NCI-H510A treated with DMSO at 0.1 percent for 48 hours (cell line): ENCODE measurements at places on chromosomes 12 and 14.

DNA sequence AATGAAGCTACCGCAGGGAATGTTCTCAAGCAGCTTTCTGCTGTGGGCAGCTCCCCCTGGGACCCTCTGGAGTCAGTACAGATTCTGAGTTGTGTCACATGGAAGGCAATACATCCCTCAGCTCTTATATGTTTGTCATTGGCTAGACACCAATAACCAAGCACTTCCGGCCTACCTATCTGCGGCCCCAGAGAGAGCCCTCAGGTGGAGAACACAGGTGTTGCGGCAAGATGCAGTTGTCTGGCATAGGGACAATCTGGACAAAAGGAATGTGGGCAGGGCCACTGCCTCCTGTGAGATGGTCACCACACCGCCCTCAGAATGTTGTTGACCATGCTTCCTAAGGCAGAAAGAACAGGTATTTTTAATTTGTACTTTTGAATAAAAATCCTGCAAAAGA, 118.7 kb downstream of the BRMS1L start:
- DNase-seq = peak; percentile 14

DNA sequence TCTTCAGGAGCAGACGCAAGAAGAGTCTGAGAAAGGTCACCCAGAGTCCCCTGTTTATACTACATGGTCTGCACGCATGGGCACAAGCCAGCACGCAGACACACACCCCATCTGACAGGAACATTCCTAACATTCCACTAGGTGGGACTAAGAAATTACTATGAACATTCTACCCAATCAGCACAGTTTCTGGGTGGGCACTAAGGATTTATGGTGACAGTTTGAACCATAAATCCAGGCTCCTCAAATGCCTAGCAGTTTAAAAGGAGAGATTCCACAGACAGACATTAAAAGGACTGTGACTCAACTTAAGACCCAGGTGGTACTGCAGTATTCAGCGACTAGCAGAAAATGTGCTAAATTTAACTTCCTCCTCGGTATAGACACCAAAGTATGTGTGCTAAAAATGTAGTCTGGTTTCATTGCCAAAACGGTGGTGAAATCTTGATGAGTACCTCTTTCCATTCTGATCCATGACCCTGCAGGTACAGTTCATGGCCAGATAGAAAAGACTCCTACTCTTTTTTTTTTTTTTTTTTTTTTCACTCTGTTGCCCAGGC, 16.2 kb downstream of the ABHD4 start:
- no peak for DNase-seq

DNA sequence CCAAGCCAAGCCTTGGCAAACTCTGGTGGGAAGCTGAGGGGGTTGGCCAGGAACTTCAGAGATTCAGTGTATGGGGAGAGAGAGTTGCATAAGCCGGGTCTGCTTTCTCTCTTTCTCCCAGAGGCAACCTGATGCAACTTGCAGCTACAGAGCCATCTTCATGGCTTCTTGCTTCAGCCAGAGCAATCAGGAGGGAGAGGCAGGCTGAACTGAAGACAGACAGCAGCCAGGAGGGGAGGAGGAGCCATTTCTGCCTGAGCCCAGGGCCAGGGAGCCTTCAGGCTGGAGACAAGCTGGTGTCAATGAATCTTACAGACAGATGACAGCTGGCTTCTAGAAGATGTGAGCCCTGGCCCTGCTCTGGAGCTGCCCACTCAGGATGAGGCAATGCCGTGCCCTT, 18.7 kb downstream of the NPC2 start:
- DNase-seq = no peak

GRCh38 chr12:29572464-29572863, 75.0 kb upstream of the OVCH1 start:
- no peak for DNase-seq

DNA sequence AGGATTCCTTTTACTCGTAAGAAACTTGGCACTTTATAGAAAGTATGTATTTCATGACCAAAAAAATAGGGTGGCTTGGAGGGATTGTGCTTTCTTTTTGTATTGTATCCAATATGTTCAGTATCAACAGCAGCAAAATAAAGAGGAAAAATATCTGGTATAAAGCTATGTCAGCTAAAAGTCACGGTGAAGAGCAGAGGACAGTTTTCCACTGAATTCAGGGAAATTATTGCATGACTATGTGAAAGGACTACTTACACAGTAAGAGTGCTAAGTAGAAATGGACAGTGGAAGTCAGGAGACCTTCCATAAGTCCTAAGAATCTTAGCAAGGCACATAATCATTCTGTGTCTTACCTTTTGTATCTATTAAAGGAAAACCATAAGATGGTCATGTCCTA, 19.3 kb downstream of the TSHR start:
- no peak for DNase-seq

DNA sequence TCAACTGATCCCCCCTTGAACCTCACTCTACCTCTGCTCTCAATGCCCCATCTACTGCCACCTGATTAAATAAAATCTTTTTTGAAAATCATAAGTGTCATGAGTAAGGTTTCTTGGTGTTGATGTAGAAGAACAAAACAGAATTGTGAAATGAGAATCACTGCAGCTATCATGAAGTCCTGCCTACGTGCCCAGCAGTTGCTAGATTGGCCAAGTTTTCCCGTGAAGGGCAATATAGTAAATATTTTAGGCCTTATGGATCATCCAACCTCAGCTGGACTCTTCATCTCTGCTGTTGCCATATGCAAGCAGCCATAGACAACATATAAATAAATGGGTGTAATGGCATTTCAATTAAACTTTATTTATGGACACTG, 5.2 kb upstream of the OAS3 start:
- no peak for DNase-seq

DNA sequence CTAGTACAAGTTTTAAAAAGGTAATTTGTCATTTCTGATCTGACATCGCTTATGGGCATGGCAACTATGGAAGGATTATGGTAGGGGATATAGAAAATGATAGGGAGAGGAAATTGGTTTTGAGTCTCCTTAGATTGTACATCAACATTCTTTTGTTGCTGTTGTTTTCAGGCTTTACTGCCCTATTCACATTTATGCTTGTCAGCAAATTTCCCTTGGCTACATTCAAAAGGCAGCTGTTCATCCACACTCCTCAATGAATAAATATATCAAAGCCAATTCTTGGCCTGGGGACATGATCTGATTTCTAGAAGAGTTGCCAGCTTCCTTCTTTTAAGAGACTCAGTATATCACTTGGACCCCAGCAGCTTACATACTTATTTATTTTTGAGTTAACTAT, 283.4 kb downstream of the CEP128 start:
- no peak for DNase-seq

GRCh38 chr12:13950502-13950901, 30.9 kb downstream of the GRIN2B start:
- DNase-seq = no peak

GRCh38 chr14:56491299-56492285, 88.0 kb upstream of the TMEM260 start:
- DNase-seq = peak; percentile 77

- no peak for DNase-seq
Observed at GRCh38 chr12:131056626-131057025, 102.9 kb downstream of the ADGRD1 start.
